GF-D8 (cell line): ENCODE measurements at places on chromosomes 12 and 14.

DNA sequence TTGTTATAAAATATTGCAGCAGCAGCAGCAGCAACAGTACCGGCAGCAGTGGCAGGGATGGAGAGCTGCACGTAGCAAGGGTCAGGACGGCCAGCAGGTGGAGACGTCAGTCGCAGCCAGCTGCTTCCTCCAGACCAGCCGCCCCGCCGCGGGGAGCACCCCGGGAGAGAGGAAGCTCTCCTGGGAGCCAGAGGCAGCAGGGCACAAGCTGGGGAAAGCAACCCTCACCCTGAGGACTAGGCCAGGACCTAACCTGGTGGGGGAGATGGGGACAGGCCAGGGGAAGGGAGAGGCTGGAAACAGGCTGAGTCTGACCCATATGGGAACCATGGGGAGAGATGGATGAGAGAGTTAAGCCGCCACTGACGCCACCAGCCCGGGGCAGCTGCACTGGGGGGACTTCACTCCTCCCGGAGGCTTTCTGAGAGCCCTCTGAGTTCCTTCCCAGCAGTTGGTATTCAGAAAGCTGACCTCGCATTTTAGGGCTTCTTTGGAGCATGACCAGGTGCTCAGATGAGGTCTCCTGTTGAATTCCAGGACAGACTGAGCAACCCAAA, 56.3 kb downstream of the SPTB start:
- DNase-seq: no peak

- DNase-seq: no peak
Observed at GRCh38 chr14:56131865-56132833, 13.9 kb downstream of the PELI2 start.

- DNase-seq: no peak
Observed at GRCh38 chr14:78946949-78947348, 776.8 kb downstream of the NRXN3 start.

DNA sequence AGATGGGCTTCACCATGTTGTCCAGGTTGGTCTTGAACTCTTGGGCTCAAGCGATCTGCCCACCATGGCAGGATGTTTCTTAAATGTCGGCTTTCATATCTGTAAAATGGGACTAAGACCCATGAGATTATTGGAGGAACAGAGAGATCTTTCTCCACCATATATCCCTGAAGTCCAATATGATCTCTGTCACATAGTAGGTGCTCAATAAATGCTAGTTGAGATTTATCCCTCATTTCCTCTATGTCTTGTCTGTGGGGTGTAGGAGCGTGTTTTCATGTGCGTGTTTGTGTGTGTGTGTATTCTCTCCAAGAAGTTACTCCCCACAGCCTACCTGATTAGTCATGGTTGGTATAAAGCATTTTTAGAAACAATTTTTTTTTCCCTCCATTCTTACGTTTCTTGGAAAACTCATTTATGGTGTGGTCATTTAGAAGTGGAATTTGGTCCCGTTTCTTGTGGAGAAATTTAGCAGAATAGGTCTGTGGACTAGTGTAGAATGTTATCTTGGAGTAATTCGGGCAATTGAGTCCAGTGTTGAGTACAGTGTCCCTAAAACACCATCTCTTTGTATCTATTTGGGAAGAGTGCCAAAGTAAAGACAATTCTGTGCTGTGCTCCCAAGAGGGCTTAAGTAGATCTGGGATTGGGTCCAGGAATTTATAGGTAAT, 4.3 kb downstream of the STRAP start:
- DNase-seq: no peak

- no peak for DNase-seq
Observed at GRCh38 chr12:48015954-48016353, 11.7 kb upstream of the COL2A1 start.
